ENCODE measurements at places on chromosomes 12 and 14.
A peak's percentile ranks its signal among the peaks of the same experiment; 100 is the strongest.

DNA sequence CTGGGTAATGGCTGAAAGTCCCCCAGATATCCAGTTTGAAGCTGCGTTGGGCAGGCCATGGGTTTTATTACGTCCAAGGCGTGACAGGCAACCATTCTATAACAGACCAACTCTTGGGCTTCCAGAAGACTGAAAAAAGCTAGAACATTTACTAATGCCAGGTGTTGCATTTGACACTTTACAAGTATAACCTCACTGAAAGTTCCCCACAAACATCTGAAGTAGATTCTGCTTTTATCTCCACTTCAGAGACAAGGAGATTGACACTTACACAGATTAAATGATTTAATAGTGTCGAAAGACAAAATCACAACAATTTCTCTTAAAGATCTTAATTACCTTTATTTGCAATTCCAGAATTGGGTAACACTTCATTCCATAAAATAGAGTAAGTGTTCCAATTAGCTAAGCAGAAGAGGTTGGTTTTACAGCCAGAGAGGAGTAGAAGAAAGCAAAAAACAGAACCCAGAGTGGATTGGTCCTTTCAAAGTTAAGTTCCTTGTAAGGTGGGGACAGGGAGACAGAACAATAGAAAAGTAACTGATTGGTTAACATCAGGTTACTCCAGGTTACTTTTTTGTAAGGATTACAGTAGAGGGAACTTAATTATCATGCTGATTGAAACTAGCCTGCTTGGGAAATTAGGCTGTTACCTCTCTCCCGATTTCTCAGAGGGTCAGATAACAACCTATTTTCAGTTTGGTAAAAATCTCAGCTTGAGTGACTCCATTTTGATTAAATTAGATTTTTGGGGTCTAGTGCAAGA, 11.3 kb downstream of the SOCS2 start:
- no peak for DNase-seq

DNA sequence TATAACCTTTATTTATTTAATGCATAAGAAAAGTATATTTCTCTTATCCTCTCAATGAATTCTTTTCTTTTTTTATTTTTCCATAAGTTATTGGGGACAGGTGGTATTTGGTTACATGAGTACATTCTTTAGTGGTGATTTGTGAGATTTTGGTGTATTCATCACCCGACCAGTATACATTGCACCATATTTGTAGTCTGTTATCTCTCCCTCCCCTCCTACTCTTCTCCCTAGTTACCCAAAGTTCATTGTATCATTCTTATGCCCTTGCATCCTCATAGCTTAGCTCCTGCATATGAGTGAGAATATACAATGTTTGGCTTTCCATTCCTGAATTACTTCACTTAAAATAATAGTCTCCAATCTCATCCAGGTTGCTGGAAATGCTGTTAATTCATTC, 1900.0 kb upstream of the SEL1L start:
- DNase-seq, result no peak

DNA sequence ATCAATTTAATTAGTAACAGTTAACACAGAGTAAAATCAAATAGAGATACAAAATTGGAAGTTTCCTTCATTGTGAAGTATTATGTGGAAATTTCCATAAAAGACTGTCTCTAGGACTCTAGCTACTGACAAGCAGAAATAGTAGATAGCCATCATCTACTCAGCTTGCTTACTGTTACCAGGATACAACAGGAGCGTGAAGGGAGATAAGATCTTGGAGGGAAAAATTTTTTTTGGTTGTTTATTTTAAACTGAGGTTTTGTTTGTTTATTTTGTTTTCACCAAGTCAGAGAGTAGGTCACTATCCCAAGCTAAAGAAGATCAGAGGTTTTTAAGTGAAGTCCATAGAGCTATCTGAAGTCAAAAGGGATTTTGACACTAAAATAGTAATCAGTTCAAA, 861.3 kb upstream of the MGAT4C start:
- no peak for DNase-seq

GRCh38 chr12:95701722-95702418, 88.7 kb downstream of the NTN4 start:
- DNase-seq, result no peak

DNA sequence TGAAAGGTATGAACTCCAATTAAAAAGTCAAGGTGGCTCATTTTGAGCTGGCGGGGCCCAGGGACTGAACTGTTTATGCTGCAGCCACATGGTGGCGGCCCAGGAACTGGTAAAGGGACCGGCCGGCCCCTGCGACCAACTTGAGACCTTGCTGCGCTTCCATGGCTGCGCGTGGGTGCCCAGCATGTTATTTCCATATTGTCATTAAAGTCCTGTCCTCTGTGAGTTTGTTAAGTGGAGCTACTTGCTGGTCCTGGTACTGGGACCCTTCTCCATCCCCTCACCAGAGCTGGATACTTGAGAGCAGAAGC, 62.3 kb downstream of the BEGAIN start:
- peak; percentile 12 for DNase-seq

DNA sequence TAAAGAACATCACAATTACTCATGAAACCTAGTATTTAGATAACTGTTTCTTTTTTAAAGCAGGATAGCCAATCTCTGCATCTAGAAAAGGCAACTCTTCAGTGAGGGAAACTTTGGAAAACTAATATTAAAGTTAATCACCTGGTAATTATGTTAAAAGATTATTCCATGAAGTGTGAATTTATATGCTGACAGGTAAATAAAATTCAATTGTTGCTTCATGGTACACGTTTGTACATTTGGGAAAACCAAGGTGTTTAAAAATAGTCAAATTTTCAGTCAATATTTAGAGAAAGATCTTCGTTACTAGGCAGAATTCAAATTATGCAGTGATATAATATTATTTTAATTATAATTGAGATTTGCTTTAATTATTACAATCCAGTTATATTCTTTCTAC, 100.1 kb upstream of the LRFN5 start:
- no peak for DNase-seq

DNA sequence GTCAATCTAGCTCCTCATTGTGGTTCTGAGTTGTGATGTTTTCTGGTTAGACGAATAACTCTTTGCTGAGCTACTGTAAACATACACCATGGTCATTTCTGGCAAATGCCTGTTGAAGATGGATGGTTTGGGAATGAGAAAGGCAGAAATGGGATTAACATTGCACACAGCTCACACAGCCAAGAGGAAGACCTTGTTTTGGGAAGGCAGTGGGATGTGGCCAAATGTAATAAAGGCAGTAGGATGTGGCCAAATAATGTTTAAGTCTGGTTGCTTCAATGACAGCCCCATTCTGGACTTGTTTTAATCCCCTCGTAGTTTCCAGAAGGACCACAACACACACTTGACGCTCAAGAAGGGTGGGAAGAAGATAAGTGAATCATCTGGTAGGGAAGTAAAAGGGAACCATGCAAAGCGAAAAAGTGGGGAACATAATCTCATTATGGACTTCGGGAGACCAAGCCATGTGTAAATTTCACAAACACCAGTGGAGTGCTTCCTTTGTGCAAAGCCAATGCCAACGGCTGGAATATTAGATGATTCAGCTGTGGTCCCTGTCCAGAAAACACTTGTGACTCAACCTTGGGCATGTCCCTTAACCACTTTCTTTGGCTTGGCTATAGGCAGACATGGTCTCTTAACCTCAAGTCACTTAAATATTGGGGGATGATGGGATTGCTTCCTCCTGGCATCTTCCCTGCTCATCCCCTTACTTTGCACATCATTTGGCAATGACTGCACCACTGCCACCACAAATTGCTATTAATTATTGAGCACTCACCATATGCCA, 284.4 kb upstream of the CRY1 start:
- no peak for DNase-seq

DNA sequence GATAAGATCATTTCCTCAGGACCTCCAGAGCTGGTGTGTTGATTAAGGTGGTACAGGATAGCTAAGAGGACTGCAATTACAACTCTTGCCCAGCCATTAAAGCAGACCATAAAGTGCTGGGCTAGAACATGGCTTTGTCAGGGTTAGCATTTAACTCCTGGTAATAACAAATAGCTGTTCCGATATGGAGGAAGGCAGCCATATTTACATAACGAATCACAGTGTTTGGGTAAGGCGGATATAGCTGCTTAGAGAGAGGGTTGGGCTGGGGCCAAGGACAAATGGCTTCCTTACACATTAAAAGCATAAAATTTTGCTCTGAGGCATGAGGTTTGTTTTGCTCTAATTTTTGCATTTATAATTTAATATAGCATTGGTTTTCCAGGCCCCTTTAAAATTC, 297.7 kb upstream of the DDHD1 start:
- no peak for DNase-seq

DNA sequence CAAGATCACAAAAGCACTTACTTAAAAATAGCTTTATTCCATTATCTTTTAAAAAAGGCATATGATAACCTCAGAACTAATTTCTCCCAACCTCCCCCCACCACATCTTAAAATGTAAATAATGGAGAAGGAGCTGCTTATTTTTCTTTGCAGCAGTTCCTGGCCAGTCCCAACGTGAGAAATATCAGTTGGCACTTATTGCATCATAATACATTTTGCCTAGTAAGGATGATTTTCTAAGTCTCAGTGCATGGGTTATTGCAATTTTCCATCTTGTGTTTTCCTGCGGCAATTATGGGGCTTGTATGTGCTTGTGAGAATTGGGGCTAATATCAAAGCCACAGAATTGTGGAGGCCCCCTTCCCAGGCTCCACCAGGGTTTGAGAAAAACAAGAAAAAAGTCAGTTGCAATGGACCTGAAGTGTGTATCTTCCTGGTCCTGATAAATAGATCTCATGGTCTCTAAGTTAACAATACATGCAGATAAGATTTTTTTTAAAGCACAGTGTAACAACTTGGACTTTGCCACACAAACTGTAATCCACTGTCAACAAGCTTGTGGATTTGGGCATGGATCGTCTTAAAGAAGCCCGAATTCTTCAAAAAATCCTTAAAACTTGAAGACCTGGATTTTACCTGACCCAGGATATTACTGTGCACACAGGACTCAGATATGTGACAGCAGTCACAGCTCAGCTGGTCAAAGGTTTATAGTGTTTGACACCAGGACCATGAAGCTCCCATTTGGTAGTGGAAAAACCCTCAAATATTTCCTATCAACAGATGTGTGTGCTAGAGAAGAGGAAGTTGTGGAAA, 2.8 kb upstream of the WSB2 start:
- no peak for DNase-seq

DNA sequence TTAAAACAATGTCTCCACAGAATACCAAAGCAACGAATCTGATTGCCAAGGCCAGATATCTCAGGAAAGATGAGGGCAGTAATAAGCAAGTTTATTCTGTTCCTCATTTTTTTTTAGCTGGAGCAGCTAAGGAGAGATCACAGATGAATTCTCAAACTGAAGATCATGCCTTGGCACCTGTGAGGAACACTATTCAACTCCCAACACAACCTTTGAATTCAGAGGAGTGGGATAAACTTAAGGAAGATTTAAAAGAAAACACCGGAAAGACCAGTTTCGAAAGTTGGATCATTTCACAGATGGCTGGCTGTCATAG, 994 bp downstream of the PRORP start:
- no peak for DNase-seq

GRCh38 chr14:68791902-68792677, 777 bp downstream of the ZFP36L1 start:
- no peak for DNase-seq

- DNase-seq, result no peak
Observed at GRCh38 chr14:60304509-60304908, 55.5 kb downstream of the PPM1A start.

DNA sequence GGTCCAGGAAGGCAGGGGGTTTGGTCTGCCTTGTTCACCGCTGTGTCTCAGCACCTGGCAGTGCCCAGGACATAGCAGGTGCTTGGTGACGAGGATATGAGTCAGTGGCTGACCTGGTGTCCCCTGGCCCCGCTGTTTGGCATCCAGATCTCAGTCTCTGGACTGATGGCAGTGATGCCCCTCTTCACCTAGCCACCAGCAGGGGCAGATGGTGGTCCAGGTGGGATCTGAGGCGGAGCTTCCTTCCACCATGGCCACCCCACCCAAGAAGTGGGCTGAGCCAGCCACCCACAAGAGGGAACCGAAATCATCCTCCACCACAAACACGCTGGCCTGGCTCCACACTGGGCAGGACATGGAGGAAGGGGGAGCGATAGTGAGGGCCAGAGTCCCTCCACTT, 16.1 kb upstream of the SH2B3 start:
- DNase-seq, result no peak

DNA sequence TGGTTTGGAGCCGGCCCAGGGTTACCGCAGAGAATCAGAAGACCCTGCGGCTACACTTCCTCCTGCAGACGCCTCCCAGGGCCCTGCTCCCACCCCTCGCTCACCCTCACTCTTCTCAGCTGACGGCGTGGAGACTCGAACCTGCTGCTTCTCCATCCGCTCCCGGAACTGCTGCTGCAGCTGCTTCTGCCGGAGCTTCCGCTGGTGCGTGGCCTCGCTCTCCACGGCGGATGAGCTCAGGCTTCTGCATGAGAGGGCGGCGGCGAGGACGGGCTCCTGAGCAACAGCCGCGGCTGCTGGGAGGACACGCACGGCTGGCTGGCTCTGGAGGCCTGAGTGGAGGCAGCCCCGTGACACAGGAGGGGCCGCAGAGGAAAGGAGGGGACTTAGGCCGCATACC, 33.3 kb downstream of the RAD52 start:
- no peak for DNase-seq

DNA sequence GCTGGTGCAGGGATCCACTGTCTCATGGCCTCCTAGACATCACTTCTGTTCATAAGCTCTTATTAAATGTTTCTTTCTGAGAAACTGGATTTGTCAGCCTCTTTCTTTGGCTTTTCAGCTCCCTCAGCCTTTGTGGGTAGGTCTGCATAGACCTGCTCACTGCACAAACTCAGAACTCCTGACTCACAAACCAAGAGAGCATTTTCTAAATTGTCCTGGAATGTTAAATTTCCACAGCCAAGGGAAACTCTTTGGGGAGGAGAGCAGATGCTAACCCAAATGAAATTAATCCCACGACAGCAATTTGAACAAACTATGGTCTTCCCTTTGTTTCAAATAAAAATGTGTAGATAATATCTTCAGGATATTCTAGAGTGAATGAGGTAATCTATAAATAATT, 19.5 kb upstream of the CERS5 start:
- no peak for DNase-seq

GRCh38 chr12:92299744-92300143, 154.1 kb upstream of the BTG1 start:
- no peak for DNase-seq

- DNase-seq, result peak; percentile 82
Observed at GRCh38 chr14:104106471-104106991, 21.0 kb downstream of the ASPG start.

DNA sequence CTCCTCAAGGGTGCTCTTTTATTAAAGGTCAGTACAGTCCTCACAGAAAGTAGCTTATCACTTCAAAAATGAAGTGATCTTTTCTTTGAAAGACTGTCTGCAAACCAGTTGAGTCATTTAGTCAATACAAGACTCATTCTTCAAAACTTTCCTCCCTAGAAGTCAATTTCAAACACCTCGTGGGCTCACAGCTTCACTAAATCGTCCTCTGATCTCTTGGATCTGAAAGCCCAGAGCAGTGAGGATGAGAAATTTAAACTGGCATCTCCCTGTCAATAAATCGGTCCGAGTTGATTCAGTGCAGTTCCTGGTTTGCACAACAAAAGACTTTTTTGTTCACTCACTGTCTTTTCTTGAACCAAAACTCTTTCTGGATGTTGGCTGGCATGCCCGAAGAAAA, 44.5 kb downstream of the NUAK1 start:
- DNase-seq, result no peak

- no peak for DNase-seq
Observed at GRCh38 chr12:106978035-106978800, 8.7 kb downstream of the MTERF2 start.

All from lower leg skin (tissue), 4 donors.